Ammon's horn (tissue), 1 donor: ENCODE measurements at places on chromosomes 5 and 9.

DNA sequence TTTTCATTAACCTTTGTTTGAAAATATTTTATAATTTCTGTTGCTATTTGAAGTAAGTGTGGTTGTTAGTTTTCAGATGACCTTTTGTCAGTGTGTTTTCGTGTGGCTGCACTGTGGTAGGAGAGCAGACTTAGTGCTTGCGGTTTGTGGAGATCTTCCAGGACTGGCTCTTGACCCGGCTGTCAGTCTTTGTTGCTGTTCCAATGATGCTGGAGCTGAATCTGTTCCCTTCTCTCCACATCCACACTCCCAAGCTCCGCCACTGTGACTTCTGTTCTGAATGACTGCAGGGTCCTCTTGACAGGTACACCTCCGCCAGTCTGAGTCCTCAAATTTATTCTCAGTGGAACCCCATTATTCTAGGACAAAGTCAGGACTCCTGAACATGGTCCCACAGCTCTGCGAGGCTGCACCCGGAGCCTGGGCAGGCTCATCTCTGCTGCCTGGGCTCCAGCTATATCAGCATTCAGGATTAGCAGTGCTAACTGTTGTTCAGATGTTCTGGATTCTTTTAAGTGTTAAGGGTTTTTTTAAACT lies 126.0 kb downstream of the WNK2 start:
- DNase-seq: no peak

DNA sequence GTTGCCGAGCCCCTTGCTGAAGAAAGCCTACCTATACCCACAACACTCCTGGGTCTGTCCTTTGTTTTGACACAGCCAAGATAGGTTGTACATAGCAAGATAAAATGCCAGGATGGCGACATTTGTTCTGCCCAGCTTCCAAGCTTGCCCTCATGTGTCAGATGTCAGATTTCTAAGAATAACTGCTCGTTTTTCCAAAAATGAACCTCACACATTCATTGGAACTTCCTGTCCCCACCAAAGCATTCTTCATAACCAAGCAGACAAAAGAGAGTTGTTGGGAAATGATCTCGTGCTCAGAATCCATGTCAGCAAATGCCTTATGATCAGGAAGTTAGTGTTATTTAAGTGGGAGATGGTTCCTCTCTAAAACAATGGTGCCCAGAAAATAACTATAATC lies 210.1 kb downstream of the ZNF608 start:
- DNase-seq: no peak

DNA sequence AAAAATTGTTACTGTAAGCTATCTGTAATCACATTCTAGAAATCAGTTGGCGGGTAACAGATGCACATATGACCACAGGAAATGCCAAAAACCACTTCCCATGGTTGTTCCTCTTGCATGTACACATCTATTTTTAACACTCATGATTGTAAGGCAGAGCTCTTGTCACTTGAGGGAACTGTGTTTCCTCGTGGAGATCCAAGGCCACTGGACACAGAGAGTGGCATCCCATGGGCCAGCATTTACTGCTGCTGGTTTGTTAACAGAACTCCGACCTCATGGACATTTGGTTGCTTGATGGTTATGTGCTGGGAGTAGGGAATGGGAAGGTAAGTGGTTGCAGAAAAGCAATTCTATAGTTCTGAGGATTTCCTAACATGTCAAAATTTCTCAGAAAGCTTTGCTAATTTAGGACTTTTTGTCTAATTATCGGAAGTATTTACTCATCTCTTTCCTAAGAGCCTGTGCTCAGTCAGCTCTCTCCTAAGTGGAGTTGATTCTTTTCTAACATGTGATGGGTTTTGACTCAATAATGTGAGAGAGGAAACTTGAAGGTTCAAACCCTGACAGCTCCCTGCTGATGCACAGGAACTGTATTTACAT lies 202.0 kb upstream of the NR3C1 start:
- peak; percentile 56 for DNase-seq

DNA sequence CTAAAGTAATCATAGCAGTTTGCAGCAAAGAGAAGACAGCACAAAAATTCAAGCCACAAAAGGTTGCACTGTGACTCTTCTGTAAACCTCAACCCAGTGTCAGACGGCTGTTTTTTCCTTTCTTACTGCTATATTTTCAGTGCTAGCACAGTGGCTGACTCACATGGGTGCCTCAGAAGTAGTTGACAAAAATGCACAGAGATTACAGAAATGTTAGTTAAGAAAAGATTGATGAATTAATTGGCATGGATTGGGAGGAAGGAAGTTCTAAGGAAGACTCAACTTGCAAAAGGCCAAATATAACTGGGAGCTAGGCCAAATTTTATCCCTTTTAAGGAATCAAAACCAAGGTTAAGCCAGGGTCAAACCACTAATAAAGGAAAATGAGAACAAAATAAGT lies 43.7 kb upstream of the ITGA1 start:
- no peak for DNase-seq

DNA sequence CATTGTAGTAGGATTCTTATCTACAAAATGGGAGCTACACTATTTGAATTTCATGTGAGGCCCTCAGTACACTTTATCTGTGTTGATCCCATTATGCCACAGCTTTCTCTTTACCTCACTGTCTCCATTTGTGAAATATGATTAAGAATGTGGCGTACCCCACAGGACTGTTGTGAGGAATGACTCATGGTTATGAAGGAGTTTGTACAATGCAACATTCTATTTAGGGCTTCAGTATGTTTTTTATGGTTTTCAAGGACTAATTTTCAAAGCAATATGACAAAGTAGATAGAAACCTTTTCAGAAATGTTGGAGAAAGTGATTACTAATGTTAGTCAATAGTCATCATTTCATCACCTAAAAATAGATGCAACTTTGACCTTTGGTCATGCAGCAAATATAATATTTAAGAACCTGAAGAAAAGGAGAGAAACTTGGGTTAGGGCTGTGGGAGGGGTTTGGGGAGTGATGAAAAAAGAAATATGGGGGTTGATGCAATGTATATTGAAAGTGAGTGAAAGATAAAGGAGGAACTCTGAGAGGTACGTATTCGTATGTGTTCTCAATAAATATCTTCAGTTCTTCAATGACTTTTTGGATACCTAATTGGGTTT lies 53.7 kb upstream of the PIP5K1B start:
- no peak for DNase-seq

DNA sequence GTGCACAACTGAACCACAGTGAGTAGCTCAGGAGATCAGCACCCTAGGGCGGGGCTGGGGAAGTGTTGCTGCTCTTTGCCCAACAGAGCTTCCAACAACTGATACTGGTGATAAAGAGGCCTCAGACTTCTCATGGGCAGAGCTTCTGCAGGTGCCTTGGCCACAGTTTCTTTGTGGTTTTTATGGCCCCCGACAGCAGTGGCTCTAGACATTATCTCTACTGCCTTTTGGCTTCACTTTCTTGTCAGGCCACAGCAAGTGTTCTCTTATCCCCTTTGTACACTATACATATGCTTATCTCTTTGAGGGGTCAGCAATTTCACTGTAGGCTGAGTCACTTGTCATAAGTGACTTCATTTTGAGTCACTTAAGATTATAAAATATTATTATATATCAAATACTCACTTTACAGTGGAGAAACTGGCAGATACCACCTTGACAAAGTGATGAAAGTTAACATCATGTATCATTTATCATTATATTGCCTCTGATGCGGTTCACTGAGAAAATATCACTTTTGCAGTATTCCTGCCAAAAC lies 90.9 kb upstream of the COX7C start:
- no peak for DNase-seq

- DNase-seq: peak; percentile 71
Measured at GRCh38 chr5:36150676-36151433, 832 bp downstream of the LMBRD2 start.

DNA sequence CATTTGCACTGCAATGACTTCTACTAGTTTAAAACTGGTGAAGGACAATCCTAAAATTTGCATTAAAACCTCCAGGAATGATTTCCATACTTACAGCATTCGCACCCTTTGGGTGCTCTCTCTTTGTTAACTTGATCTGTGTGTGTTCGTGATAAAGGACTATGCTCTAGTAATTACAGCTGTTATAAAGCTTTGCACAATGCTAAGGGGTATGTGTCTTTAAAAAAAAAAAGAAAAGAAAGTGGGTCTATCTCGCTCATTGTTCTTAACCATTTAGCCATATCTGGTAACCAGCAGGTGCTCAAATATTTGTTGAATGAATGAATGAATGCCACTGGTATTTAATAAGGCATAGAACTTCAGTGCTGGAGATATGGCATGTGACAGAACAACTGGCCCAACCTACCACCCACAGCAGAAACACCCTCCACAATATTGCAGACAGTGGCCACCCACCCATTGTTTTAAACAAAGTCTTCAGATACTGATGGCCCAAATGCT lies 8.7 kb downstream of the TRIM36 start:
- DNase-seq: no peak

DNA sequence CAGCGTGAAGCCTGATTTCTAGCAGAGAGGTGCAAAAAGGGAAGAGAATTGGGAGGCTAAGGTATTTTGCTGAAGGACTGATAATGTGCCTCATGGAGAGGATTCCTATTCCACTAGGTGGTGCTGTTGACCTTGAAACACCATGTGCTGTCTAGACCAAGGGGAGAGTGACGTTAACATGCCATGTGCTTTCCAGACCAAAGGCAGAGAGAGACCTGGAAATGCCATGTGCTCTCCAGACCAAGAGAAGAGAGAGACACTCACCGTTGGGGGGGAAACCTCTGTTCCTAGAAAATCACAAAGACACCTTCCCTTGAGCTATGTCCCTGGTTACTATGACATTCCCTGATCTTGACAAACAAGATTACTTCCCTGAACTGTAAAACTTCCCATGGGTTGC lies 286.0 kb upstream of the TUSC1 start:
- DNase-seq: peak; percentile 42

- DNase-seq: no peak
Measured at GRCh38 chr5:115624994-115625393, 842 bp downstream of the TMED7 start.

DNA sequence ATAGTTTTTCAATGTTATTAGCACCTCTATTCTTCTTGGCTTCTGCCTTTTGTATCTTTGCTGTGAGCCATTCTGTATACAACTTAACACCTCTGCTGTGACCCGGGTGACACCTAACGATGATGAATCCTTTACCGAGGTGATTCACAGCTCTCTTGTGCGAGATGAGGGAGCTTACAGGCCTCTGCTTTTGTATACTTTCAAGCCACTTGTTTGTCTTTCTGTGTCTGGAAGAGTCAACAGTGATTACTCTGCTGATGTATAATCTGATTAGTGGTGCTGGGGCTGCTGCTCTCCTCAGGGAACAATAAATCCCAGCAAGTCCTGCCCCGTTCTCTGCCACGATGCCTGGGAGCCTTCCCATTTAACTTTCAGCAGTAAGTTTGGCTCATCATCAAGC lies 442.9 kb upstream of the SGCD start:
- no peak for DNase-seq

DNA sequence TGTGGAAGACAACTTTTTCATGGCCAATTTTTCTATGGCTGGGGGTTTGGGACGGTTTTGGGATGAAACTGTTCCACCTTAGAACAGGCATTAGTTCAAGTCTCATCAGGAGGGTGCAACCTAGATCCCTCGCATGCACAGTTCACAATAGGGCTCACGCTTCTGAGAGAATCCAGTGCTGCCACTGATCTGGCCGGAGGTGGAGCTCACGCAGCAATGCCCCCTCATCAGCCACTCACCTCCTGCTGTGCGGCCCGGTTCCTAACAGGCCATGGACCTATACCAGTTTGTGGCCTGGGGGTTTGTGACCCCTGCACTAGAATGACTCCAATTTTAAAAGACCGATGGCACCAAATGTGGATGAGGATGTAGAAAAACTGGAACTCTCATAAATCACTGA lies 127.2 kb upstream of the IER5L start:
- DNase-seq: no peak

DNA sequence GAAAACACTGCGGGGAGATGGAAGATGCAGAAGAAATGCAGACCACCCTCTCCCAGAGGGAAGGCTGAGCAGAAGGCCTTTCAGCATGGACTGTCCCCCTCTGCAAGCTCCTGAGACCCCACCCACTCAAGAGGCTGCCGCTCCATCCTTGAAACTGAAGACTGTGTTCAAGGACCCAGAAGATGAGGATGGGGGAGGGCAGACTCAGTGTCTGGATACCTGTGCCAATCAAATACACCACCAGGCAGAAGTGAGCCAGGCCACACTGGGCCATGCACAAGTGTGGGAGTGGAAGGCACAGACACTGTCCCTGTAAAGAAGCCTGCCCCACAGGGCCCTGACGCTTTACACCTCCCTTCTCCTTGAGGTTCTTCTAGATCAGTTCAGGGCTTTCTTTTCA lies 40.0 kb upstream of the IPPK start:
- no peak for DNase-seq

- peak; percentile 15 for DNase-seq
Measured at GRCh38 chr9:81032030-81032572, 657.2 kb downstream of the TLE1 start.
